H4 (cell line): ENCODE measurements at places on chromosomes 5 and 9.

GRCh38 chr5:20359377-20359776 lies 371.4 kb upstream of the CDH18 start:
- no peak for DNase-seq

DNA sequence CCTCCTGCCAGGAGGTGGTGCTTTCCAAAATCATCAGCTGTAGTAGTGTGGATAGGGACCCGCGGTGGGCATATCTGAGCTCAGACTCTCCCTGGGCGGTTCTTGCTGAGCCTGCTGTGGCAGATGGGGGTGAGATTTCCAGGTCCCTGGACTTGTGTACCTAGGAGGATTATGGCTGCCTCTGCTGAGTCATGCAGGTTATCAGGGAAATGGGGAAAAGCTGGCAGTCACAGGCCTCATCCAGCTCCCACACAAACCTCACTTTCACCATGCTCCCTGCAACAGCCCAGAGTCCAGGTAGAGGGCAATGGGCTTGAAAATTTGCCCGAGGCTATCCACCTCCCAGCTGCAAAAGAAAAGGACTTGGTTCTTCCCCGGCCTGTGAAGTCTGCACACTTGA lies 23.4 kb upstream of the MAMDC2 start:
- DNase-seq: no peak

DNA sequence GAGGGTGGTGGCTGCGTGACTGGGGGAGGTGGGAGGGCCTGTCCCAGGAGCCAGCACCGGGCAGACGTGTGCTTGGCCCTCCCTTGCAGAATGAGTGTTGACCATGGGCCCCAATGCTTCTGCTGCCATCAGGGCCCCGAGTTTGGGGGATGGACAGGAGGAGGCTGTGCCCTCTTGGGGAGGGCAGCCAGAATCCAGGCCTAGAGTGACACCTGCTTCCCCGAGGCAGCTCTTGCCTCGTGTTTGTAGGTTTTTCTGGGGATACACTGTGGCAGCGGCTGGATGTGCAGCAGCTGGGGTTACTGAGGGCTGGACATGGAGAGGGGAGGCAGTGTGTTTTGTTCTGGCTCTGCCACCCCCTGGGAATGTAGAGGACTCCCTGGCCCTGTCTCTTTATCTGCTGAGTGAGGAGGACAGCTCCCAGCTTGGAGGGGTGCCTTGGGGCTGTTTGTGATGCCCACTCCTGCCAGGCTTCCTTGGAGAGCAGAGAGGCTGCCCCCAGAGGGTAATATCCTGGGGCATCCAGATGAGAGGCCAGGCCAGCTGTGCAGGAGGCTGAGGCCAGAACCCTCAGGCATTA lies 22.7 kb downstream of the WNK2 start:
- DNase-seq: no peak

DNA sequence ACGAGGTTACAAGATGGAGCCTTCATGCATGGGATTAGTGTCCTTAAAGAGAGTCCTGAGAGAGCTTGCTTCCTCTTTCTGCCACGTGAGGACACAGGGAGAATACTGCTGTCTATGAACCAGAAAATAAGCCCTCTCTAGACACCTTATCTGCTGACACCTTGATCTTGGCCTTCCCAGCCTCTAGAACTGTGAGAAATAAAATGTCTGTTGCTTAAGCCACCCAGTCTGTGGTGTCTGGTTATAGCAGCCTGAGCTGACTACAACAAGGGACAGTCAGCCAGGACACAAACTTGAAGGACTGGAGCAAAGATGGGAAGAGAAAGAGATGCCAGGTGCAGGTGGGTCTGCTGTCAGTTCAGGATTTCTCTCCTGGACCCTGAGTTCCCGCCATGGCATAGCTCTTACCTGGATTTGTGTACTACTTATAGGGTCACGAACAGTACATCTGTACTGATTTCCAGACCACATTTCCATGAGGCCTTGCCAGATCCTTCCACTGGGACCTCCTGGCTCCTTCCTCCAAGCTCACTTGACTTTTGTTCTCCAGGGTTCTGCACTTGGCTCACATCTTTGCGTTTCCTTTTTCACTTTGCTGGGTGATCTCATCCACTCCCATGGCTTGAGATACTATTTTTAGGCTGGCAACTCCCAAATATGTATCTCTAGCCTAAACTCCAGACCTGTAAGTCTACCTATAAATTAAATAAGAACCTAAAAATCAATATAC lies 44.9 kb upstream of the LIFR start:
- no peak for DNase-seq

DNA sequence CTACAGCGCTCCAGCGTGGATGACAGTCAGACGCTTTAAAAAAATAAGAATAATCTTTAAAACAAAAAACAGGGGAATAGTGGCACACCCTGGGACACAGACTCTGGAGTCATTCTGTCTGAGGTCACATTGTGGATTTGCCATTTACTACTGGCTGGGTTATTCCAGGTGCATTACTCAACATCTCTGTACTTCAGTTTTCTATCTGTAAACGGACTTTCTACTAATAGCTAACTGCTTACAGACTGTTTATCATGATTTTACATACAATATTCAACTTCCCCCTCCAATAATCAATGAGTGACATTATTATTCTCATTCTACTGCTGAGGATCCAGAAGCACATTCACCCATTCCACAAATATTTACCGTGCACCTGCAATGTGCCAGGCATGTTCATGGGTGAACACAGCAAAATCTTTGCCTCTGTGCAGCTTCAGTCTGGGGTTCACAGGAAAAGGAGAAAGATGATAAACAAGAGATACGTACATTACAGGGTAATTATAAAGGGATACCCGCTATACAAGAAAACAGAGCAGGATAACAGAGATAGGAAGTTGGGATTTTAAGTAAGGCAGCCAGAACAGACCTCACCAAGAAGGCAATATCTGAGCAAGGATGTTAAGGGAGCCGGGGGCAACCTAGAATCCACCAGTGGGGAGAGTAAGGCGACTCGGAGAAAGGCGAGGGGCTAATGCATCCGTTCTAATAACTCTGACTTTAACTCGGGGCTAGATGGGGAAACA lies 984 bp upstream of the RAD23B start:
- DNase-seq: no peak

- peak; percentile 67 for DNase-seq
Measured at GRCh38 chr5:113663879-113664541, 150.5 kb downstream of the YTHDC2 start.

GRCh38 chr9:21993007-21993406 lies 1.2 kb downstream of the CDKN2A start:
- no peak for DNase-seq

DNA sequence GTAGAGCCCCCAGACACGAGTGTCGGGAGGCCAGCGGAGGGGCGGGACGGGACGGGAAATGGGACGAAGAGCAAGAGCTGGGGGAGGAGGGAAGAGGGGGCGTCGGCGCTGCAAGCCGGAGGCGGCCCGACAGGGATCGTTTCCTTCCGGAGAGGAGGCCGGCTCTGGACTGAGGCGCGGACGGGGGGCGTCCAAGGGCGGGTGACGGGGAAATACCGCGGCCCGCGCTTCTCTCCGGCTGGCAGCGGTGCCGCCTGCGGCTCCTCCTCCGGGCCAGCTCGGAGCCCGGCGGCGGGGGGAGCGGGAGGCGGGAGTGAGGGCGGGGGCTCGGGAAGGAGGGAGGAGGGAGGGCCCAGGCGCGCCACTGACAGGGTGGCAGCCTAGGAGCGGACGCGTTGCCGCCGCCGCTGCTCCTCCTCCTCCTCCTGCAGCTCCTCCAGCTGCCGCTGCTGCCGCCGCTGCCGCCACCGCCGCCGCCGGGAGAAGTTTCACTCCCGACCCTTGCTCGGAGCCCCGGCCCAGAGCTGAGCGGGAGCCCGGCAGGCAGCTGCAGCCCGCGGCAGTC lies at the start of gene CHSY3:
TSS of gene CHSY3 (plus strand) at position 364 of the 565 bp plus-strand sequence.
- DNase-seq: peak; percentile 88

- DNase-seq: no peak
Measured at GRCh38 chr9:7313389-7313788, 486.2 kb downstream of the DMAC1 start.

DNA sequence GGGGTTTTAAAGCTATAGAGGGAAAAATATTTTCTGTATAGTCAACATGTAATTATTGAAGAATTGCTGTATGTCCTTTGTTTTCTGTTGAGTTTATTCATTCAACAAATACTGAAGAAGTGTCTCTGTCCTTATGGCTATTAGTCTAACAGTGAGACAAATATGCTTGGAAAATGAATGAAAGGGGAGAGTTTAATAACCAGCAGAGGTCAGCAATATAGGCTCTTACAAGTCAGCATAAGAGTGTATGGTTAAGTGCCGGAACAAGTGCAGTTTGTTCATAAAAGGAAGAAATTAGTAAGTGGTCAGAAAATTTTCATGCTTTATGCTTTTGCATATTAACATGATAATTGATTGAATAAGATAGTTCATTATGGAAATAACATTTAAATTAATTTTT lies 3.6 kb downstream of the SCAMP1 start:
- no peak for DNase-seq

GRCh38 chr9:108911820-108912219 lies 22.1 kb downstream of the ELP1 start:
- DNase-seq: no peak

DNA sequence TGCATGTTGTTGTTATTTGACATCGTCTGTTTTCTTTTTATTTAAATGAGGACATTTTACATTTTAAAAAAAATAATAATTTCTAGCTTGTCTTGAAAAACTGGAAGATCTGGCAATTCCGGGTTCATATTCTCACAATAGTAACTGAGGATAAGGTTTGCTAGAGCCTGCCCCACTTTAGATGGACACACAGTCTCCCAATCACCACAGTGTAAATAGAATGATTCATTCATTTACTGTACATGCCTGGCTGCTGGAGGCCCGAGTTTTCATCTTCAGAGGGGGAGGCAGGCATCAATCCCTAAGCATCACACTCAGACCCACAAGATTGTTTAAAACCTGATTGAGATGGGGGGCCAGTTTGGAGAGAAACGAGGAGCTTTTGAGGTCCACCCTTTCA lies 2039.7 kb upstream of the WWC1 start:
- DNase-seq: peak; percentile 70

DNA sequence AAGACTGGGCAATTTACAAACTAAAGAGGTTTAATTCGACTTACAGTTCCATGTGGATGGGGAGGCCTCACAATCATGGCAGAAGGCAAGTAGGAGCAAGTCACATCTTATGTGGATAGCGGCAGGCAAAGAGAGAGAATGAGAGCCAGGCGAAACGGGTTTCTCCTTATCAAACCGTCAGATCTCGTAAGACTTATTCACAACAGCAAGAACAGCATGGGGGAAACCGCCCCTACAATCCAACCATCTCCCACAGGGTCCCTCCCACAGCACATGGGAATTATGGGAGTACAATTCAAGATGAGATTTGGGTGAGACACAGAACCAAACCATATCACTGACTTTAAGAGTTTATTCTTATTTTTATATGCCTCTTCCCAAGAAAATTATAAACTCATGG lies 60.3 kb downstream of the RFK start:
- DNase-seq: no peak

GRCh38 chr5:5181650-5182324 lies 41.7 kb downstream of the ADAMTS16 start:
- DNase-seq: no peak

DNA sequence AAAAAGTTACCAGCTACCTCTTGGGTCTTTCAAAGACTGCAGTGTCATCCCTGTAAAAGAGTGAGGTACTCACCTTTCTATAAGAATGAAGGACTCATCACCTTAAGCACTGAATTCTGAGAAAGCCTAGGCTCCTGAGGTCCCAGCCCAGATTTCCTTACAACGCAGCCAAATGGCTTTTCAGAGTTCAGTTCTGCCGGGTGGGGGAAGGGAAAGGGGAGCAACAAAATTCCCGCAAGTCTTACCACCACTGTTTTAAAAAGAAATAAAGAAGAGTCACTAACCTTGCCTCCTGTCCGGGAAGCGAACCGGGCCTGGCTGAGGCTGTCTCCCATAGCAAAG lies 373 bp downstream of the ADAMTS12 start:
- DNase-seq: no peak

DNA sequence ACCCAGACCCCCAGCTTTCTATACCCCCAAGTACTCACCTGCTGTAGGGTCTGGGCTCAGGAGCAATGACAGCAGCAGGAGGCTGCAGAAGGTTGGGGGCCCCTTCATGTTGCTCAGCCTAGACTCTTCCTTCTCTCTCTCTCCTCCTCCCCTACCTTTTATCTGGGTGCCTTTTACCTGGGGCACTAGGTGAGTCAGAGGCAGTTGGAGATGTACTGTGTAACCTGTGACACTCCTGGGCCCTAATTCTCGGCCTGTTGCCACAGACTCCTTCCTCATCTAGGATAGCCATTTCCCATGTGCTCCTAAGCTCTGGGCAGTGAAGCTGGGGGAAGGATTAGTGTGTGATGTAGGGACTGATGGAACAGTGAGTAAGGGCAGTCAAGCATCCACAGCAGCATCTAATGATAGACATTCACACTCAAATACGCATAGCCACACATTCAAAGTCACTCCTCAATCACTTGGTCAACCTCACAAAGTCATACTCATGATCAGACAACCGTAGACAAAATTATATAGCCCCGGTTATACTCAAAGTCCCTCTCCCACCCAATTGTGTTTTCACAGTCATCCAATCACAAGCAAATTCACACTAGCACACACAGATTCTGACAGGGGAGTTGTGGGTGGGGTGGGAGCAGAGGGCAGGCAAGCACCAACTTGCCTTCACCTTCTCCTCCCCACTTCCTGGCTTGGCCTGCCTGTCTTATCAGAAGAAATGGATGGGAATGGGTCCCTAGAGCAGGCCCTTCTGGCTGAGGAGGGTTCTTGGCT lies at the start of gene CCL27:
TSS of gene CCL27 (minus strand) at position 132 of the 777 bp plus-strand sequence. CDS start at position 108, 24 bp downstream.
- DNase-seq: no peak

- no peak for DNase-seq
Measured at GRCh38 chr5:174777583-174777982, 53.2 kb downstream of the MSX2 start.

GRCh38 chr5:81717860-81718259 lies 33.0 kb downstream of the SSBP2 start:
- DNase-seq: peak; percentile 8

DNA sequence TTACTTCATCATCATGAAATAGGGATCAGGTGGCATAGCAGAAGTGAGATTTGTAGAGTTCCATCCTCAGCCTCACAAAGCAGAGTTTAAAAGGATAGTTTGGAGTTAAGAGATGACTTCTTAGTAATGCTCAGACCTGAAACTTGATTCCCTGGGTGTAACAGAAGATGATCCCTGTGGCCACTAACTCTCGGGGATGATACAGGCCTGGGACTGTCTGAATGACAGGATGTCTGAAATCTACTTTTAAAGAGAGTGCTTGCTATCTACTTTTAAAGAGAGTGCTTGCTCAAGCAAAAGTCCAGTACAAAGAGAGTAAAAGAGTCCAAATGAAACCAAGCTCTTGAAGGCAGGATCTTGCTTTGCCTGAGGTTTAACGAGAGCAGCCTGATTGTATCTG lies 14.6 kb downstream of the ADAMTS16 start:
- no peak for DNase-seq

DNA sequence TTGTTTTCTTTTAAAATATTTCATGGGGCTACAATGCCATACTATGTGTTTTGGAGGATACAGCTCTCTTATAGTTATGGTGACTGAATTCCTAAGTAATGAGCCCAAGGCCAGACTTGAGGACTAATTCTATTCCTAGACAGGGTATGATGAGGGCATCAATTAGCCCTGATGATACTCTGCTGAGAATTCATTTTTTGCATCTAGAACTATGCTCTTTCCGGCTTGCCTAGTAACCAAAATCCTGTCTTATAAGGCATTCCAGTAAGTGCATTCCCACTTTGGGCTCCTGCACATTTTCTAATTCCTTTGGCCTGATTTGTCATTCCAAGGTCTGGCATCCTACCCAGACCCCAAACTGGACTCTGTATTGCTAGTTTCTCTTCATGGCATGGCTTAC lies 62.4 kb downstream of the MAT2B start:
- no peak for DNase-seq

- DNase-seq: no peak
Measured at GRCh38 chr9:12812710-12813109, 37.9 kb downstream of the LURAP1L start.

- no peak for DNase-seq
Measured at GRCh38 chr5:168568738-168569137, 10.4 kb downstream of the PANK3 start.
